ENCODE measurements at places on chromosomes 7 and 10.

DNA sequence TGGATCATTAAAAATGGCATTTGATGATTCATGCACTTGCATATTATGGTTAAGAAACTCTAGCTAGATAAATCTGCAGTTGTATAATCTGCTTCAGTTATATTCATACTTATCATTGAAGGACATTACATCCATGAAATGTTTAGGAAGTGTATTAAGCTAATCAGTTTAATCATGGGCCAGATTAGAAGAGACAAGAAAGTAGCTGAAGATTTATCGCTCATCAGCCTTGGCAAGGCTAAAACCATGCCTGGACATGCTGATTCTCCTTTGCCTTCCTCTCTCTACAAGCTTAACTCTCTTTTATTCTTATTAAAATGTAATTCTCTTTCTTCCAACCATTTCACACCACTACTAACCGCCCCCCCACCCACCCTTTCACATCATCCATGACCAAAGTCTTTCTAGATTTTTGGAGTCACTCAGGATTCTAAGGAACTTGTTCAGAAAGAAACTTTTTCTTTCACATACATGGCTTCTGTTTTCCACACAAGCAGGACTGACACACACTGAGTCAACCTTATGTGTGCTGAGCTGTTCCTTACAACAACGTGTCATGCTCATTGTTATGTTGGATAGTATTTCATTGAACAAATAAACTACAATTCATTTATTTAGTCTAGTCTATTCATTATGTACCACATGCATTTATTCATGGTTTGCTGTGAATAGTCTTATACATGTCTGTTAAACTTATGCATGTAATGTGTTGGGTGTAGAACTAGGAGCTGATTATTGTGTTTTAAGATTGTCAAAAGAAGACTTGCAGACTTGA lies 227.3 kb upstream of the SP8 start:
- no peak for DNase-seq

DNA sequence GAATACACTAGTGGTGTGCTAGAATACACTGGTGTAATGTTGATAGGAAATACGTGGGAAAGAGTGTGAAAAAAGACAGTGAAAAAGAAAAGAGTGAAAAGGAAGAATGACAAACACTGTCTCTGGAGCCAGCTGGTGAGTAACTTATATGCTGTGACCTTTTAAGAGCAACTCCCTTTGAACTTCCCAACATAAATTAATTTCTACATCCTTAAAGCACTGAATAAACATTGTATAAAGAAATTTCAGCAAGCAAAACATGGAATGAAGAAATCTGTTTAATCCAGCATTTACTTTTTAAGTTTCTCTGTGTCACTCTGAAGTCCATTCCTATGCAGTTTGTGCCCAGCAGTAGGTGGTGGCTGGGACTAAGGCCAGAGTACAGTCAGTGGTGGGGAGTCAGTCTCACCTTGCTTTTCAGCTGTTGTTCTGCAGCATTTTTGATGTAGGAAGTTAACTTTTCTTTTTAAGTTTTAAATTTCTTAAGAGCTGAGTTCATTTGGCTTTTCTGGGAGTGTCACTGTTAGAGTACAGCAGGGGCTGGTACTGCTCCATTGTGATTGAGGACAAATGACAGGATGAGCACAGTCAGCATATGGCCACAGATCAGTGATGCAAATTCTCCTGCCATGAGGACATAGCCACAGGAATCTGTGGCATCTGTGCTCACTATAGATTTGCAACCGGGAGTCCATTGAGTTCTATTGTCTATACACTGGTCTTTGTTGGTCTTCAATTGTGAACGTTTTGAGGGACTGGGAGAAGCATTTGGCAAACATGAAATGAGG lies 321.8 kb downstream of the ZNF248 start:
- no peak for DNase-seq

GRCh38 chr10:118925404-118926071 lies 104.0 kb upstream of the NANOS1 start:
- DNase-seq, result no peak

- no peak for DNase-seq
These were observed 552 bp downstream of the MKX start for GRCh38 chr10:27744802-27745731.

GRCh38 chr7:102079140-102080018 lies 207.3 kb upstream of the SH2B2 start:
- DNase-seq, result no peak

GRCh38 chr7:85630904-85631600 lies 444.2 kb upstream of the SEMA3D start:
- DNase-seq, result no peak

GRCh38 chr10:125084614-125085257 lies 75.6 kb downstream of the CTBP2 start:
- DNase-seq, result no peak

GRCh38 chr7:101563198-101563901 lies 65.7 kb downstream of the MYL10 start:
- DNase-seq, result no peak

- DNase-seq, result no peak
These were observed 57.1 kb downstream of the STK17A start for GRCh38 chr7:43639858-43640491.

- DNase-seq, result no peak
These were observed 125.7 kb downstream of the FOXP2 start for GRCh38 chr7:114540291-114540690.

- no peak for DNase-seq
These were observed 107.2 kb upstream of the LYZL2 start for GRCh38 chr10:30736685-30737232.

DNA sequence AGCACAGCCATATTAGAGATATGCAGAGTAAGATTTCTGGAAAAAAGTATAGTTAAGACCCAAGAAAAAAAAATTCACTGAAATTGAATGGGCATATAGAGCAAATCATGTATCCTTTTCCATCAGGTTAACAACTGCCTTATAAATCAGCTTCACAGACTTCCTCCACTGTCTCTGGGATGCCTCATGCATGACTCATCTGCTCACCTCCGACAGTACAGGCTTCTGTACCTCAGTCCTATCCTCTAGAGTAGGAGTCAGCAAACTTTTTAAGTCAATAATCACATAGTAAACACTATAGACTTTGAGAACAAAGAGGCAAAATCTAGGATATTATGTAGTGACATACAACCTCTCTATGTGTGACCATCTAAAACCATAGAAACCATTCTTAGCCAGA lies 211.6 kb upstream of the SP8 start:
- DNase-seq, result no peak

- DNase-seq, result no peak
These were observed 77.5 kb downstream of the NOC3L start for GRCh38 chr10:94285271-94285670.

DNA sequence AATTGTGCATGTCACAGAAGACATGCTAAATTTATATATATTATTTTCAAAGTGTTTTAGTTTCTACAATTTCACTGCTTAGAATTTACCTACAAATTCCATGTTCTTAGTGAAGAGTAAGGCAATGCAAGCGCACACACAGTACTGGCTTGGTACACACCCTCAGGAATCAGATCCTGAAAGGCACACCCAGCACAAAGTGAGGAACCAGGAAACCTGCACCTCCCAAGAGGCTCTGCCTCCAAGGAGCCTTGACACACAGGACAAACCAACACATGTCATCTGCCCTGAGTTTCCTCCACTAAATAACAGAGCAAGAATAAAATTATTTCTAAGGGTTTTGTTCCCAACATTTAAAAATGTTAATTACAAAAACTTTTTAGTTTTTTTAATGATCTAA lies 156.2 kb downstream of the PARD3 start:
- DNase-seq, result no peak

DNA sequence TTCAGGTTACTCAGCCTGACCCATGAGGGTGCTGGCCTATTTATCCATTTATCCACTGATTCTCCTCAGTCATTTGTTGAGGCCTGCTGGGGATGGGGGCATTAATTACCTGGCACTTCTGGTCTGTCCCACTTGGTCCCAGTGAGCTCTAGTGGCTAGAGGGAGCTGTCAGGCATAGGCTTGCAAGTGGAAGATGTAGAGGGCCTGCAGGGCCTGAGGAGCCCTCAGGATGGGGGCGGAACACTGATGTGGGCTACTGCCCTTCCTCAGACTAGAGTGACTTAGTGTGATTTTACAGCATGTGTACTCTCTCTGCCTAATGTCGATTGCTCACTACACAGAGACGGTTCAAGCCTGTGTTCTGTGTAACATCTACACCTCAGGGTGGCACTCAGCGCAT lies 45.3 kb downstream of the TMEM178B start:
- DNase-seq, result no peak

DNA sequence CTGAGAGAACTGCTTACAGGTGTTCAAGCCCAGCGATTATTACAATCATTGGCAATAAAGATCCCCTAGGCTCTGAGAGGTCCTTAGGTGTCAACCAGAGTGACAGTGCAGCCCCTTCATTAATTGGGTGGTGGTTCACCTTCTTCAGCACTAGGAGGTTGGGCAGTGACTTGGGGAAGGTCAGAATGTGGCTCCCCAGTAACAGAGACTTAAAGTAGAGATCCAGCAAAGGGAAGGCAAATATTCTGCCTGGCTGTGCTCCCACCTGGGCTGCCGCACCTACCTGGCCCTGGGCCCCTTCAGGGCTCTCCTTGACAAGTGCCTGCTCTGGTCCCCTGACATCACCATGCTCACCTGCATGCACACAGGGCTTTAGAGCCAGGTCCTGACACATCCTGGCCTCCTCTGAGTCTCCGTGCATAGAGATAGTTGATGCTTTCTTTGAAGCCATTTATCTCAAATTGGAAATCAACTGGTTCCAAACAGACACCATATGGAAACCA lies 1.9 kb downstream of the CLRN3 start:
- no peak for DNase-seq

GRCh38 chr7:7867846-7868571 lies 100.6 kb upstream of the GLCCI1 start:
- no peak for DNase-seq

- no peak for DNase-seq
These were observed 187.5 kb downstream of the CELF2 start for GRCh38 chr10:11205030-11205772.

DNA sequence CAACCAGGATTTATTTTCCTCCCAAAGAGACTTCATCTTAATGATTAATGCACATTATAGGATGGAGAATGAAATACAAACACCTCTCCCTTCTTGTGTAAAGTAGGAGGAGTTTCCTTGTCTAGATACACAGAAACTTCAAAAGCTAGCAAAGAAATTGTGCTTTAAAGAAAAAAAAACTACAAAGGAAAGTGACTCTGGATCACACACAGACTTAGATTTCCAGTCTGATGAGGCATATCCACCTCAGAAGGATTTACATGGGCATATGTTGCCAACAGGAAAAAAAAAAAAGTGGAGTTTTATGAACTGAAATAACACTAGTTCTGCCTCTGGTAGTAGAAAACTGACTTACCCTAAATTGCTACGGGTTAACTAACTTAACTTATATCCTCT lies 449.6 kb downstream of the KCNMA1 start:
- no peak for DNase-seq

DNA sequence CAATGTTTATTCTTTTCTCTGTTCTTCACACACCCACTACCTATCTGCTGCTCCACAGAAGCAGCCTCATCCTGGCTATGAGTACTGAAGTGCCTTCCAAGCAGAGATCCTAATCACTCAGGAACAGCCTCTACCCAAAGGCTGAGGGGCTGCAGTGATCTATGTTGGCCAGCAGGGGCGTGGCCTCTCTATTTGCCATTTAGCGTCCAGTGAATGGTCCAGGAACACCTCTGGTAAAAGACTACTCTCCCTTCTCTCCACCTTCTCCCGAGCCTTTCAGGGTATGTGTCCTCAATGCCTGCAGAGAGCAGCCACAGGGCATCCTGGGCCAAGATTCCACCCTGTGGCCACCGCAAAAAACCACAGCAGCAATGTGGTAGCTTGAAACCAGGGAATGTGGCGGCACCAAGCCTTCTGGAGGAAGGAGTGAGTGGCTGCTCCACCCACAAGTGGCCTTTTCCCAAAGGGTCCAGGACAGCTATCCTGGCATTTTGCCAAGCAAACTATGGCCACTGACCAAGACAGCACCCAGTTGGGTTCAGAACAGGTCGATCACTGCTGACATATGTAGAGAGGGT lies 70.9 kb downstream of the SYPL1 start:
- DNase-seq, result peak; percentile 14

DNA sequence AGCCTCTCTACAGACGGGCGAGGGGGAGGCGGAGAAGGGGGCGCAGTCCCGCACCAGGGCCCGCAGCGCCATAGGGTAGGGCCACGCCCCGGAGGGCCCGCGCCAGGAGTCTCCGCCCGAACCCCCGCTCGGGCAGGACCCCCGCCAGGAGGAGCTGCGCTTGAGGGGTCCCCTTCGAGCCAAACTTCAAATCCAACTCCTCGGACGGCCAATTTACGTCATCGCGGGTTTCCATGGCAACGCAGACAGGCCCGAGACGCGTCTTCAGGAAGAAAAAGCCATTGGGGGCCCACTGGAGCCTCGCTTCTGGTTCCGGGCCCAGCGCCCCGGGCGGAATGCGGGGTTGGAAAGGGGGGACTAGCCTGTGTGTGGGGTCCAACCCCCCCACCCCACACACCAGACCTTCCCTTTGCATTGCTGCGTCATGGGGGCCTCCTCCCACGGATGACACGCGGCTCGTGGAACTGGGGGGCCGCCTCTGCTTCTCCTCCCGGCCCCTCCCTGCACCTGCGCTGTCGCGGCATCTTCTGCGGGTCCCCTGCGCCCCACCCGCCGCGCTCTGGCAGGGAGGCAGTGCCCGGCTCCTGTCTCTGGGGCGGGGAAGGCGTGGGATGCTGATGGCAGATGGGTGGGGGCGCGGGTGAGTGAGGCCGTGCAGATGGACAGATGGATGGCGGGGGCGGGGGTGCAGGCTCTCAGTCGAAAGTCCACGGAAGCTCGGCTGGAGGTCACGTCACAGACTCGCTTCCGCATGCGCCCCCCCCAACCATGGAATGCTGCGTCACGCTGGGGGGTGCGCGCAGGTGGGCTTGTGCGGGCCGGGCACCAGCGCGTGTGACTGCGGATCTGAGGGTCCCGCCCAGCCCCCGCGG lies 1.2 kb downstream of the CALY start:
- peak; percentile 57 for DNase-seq

DNA sequence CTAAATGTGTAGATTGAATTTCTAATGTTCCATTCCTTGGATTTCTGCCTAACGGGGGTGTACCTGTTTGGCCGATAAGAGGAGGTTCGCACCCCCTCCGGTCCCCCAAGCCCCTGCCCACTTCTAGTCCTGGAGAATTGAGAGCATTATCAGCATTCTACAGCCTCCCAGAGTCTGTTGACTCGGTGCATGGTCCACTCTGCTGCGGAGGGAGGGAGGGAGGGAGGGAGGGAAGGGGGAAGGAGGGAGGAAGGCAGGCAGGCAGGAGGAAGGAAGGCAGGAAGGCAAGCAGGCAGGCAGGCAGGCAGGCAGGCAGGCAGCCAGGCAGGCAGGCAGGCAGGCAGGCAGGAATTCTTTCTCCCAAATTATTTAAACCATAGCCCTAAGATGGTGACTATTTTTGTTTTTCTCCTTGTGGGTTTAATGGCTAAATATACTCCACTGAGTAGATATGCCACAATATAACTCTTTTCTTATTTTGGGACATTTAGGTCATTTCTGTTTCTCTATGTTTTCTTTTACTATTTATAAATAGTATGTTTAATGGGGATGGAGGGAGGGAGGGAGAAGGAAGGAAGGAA lies 69.5 kb upstream of the CHST15 start:
- DNase-seq, result no peak

- DNase-seq, result no peak
These were observed 133.1 kb downstream of the ADARB2 start for GRCh38 chr10:1604246-1604645.
